ENCODE measurements at places on chromosomes 6 and 20. TPM values are rescaled to one million over a fixed set of nuclear protein-coding genes. Genes with fewer than 3 reads are reported as not detected.

DNA sequence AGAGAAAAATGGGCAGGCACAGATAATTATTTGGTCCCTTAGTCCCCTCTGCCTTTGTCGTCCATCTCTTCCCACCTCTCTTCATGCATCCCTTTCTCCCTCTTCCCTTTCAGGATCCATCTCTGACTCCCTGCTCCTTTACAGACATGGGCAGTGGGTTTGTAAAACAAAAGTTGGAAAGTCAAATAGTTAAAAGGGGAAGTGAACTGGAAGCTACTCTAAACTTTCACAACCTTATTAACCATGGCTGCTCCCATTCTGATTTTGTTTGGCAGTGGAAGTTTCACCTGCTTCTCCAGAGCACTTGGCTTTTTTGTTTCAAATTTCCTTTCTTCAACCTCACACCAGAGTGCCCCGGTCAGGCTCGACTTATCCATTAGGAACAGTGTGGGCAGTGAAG is 1.2 kb downstream of the HLA-DQA2 start:
- DNase-seq, result no peak

FAM162B gene
- 13.1 TPM for total RNA-seq

GPX5 gene
- total RNA-seq, result not detected

WFDC12 gene
- not detected for total RNA-seq
